Suprapubic skin (tissue), 4 donors: ENCODE measurements at places on chromosomes 5 and 9. TPM values are rescaled to one million over a fixed set of nuclear protein-coding genes. Genes with fewer than 3 reads are reported as not detected.

- no peaks in the 10 kb centered on the region for H3K36me3 ChIP-seq
- no peaks in the 10 kb centered on the region for H3K4me1 ChIP-seq
- H3K27ac ChIP-seq: no peak overlapping the region
Measured at GRCh38 chr5:122985954-122986721, 50.4 kb downstream of the PPIC start.

The TMEM167A gene
- 24.2 TPM for total RNA-seq

GRCh38 chr5:75993643-75994520 is 89.3 kb upstream of the SV2C start:
- DNase-seq: no peak
- no peaks in the 10 kb centered on the region for H3K27me3 ChIP-seq
- no peaks in the 10 kb centered on the region for H3K4me1 ChIP-seq
- no peak overlapping the region for H3K27ac ChIP-seq

DNA sequence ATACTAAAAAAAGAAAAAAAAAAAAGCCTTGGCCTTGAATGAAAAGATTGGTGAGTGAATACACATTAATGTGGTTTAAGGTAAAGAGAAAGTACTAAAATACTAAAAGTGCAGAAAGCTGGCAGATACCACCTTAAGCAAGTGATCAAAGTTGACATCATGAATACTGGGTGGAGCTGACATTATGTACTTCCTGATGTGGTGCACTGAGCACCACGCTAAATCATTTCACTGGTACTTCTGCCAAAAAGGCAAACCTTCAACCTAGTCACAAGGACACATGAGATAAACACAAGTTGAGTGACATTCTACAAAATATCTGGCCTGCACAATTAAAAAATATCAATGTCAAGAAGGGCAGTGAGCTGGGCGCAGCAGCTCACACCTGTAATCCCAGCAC is 33.8 kb upstream of the PANK3 start:
- peaks cover 5% of the 10 kb centered on the region for H3K4me1 ChIP-seq
- DNase-seq: no peak
- H3K27me3 ChIP-seq: no peaks in the 10 kb centered on the region

The SLIT3 gene
- 10.8 TPM for total RNA-seq

The FOXD4L3 gene
- total RNA-seq: not detected

- H3K27ac ChIP-seq: no peak overlapping the region
- H3K4me3 ChIP-seq: no peak overlapping the region
- no peaks in the 10 kb centered on the region for H3K36me3 ChIP-seq
Measured at GRCh38 chr5:97231025-97231636, 48.1 kb upstream of the RIOK2 start.
